ENCODE measurements at places on chromosomes 3 and 15.

DNA sequence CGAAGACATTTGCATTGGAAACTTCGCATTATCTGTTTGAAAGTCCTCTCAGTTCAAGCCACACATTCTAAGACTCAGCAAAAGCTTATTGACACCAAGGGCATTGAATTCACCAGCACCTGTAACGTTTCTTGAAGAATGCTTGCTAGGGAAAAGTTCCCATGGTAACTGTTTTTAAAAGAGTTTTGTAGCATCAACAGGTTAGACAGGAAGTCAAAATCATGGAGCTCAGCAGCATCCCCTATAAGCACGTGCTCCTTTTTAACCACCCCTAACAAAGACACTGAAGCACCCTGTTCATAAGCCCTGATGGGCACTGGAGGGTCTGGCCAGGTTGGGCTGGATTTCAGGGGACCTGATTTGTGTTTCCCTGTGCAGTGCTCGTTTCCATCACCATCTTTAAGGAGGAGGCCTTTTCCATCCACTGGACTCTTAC lies 229.7 kb upstream of the BHLHE40 start:
- no peak for DNase-seq

DNA sequence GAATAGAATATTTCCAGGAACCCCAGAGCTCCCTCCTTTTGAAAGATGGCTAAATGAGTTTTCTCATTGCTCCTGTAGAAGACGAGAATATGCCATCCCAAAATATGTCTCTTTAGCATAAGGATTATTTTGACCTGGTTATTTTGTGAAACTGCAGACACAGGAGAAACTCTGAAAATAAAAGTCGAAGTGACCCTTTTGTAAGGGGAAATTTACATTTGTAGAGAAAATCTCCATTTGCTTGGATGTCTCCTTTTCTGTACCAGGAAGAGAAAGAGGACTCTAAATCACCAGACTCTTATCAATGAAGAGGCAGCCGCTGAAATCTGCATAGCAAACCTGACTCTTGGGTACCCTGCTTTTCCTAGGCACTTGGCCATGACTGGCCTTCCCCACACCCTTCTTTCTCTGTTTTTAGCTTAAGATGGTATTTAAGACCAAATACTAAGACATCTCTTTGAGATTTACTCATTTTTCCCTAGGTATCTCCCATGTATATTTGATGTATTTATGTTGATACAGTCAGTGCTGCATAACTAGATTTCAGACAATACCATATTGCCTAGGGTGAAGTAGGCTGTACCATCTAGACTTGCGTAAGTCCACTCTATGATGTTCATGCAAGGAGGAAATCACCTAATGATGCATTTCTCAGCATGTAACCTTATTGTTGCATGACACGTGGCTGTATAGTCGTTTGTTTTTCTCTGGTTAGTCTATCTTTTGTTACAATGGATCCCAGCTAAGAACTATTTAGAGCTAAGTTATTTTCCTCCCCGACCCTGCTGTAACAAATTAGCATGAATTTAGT lies 98.2 kb upstream of the UBE3A start:
- no peak for DNase-seq

DNA sequence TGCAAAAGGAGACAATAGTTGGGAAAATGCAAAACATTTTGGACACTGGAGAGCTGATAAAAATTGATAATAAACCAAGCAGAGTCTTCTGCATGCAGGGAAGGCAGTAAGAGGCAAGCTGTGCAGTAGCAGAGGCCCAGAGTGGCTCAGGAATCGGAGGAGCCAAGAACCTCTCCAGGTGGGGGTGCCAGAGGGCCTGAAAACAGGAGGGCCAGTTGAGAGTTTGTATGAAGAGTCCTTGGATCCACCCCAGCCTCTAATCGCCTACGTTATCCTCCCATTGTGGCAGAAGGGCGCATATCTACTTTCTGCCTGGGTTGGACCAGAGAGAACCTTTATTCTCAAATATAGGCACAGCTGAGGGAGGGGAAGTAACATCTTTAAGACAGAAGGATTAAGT lies 48.9 kb upstream of the RBP1 start:
- no peak for DNase-seq

DNA sequence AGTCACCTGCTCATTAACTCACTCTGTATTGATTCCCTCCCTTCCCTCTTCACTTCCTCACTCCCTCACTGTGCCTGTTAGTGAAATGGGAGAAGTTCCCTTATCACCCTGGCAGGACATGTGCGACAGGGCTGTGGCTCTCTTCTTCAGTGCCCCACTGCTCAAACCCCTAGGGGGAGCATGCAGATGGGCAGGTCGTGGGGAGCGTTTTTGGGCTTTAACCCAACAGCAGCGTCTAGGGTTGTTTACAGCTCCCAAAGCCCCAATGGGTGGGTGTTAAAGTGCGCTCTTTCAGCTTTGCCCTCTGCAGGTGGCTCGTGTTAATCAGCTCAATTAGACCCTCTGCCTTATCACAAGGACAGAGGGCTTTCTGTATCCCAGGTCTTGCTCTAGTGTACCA lies 447.8 kb upstream of the PROK2 start:
- no peak for DNase-seq

GRCh38 chr3:193831495-193832455 lies 238.8 kb downstream of the OPA1 start:
- no peak for DNase-seq

DNA sequence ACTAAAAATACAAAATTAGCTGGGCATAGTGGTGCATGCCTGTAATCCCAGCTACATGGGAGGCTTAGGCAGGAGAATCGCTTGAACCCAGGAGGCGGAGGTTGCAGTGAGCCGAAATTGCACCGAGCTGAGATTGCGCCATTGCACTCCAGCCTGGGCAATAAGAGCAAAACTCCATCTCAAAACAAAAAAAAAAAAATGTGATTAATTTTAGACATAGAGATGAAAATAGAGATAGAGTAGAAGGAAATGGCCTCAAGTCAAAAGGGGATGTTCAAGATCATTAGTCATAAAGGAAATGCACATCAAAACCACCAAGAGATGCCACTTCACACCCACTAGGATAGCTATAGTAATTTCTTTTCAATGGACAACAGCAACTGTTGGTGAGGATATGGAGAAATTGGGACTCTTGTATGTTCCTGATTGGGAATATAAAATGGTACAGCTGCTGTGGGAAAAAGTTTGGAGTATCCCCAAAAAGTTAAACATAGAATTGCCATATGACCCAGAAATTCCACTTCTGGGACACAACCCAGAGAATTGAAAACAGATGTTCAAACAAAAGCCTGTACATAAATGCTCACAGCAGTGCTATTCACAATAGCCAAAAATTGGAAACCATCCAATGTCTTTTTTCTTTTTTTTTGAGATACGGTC lies 55.4 kb downstream of the ABHD2 start:
- DNase-seq, result no peak

- no peak for DNase-seq
These were observed 101.0 kb downstream of the OSBPL10 start for GRCh38 chr3:31880020-31880419.

DNA sequence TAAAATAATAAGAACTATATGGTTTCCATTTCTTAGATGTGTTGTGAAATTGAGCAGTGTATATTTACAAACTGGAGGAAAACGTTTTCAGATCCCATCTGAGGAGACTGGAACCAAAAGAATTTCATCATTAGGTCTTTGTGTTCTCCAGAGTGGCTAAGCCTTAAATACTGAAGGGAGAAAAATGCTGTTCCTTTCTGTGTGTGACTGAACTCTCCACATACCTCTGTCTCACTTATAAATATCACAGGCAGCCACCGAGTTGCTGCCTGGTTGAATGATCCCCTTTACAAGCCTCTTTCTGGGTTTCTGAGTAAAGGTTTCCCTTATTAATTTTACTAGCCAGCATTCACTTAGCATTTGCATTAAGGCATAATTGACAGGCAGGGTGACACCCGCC lies 913.9 kb upstream of the NR2F2 start:
- no peak for DNase-seq

GRCh38 chr15:94322141-94322540 lies 90.8 kb downstream of the MCTP2 start:
- DNase-seq, result no peak

- no peak for DNase-seq
These were observed 21.0 kb upstream of the HACD2 start for GRCh38 chr3:123605789-123606234.

- DNase-seq, result no peak
These were observed 41.4 kb upstream of the VEPH1 start for GRCh38 chr3:157544501-157545130.

GRCh38 chr3:129665024-129665768 lies 58.7 kb upstream of the PLXND1 start:
- DNase-seq, result no peak

- DNase-seq, result no peak
These were observed 445 bp downstream of the LMOD3 start for GRCh38 chr3:69121950-69122349.

GRCh38 chr3:16761571-16761970 lies 123.2 kb upstream of the PLCL2 start:
- DNase-seq, result no peak

GRCh38 chr3:87287011-87287410 lies 10.6 kb upstream of the POU1F1 start:
- no peak for DNase-seq

DNA sequence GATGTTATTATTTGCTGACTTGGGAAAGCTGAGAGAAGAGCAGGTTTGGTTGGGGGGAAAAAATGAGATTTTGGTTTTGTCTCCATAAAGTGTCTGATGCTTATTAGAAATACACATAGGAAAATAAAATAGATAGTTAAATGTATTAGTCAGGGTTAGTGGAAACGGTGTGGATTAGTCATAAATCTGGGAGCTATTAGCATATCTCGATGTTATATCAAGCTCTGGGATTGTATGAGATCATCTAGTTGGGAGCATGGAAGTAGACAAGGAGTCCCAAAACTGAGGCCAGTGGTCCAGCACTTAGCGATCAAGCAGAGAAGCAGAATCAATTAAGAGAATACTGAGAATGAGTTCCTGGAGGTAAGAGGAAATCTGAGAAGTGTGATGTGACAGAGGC lies 845.5 kb downstream of the ROBO2 start:
- DNase-seq, result no peak

DNA sequence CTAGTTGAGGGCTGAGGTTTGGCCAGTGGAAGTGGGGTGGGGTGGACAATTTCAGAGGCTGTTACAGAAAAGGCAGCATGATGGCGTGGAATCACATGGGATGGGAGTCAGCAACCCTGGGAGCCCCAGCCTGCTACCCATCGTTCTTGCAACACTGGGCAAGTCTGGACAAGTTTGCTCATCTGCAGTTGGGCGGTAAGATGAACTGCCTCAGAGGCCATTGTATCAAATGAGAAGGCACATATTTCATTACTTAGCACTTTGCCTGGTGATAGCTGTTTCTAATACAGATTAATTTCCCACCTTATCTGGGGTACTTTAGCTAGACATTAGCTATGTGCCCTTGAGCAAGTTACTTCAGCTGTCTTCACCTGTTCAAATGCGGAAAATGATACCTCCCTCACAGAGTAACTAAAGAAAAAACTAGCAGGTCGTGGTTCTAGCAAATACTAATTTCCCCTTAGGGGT lies 248.9 kb downstream of the THSD4 start:
- no peak for DNase-seq

DNA sequence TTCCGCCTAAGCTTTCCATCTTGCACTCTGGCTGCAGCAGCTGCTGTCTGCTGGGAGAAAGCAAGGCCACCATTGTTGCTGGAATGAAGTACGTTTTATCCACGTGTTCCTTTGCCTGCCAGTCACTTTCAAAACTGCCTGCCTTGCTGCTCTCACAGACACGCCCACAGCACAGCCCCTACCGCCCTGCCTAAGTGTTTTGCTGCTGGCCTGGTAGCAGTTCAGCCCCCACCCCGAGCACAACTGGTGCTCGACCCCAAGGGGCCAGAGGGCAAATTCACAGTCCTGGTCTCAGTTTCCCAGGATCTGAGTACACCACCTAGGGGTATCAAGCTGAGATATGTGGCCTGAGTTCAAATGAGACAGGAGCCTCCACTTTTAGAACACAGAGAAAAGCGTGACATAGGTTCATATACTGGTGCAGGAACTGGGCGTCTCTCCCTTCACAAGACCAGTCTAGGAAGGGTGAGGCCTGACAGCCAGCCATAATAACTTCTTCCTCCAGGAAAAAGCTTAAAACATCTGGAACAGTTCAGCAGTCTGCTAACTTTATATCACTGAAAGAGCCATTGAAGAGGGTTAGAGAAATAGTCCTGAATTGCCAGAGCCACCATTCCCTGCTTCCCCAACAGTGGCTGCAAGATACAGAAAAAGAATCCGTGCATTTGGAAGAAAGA lies 1012.3 kb downstream of the ZPLD1 start:
- no peak for DNase-seq

DNA sequence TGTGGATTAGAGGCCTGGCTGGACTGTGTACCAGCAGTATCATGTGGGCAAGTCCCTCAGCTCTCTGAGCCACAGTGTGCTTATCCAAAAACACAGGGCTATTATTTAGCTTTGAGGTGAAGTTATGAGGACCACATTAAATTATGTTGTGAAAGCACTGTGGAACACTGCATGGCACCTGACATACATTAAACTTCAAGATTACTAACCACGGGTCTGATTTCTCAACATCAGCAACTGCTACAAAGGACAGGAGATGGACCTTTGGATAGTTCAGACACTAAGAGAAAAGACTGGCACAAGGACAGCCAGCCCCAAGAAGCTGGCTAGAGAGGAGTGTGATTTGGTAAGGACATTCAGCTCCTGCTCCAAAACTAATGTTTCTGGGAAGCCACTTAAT lies 21.3 kb downstream of the CLK3 start:
- DNase-seq, result no peak

- DNase-seq, result no peak
These were observed 271.1 kb upstream of the GPR149 start for GRCh38 chr3:154701055-154701454.

DNA sequence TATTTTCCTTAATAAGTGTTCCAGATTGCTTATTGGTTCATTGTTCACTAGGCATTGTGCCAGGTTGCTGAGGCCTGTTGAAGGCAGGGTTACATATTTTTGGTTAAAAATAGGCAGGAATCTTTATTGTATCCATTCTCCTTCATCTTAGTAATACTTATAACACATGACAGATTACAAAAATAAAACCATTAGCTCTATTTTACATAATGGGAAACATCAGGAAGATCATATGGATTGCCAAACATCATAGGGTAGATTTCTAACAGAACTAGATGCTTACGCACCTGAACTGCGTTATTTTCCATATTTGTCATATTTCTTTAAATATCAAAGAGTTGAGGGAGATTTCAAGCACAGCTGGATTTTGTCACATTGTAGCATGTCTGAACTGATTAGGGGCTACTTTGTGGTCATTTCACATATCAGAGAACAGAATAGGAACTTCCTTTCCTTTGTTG lies 462.9 kb upstream of the SGO1 start:
- no peak for DNase-seq

DNA sequence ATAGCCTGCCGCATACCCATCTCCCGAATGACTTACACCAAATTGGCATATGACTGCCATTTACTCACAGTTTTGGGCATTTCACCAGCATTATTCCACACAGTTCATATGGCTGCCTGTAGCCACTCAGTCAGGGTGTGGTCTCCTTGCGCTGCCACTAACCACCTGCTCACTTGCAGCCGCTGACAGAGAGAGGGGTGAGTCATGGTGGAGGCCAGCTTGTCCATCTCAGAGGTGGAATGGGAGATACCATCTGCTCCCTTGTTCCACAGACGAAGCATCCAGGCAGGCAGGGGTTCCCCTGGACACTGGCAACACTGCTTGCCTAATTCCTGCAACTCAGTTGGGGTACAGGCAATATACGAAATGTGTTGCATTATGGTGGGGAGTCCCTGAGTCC lies 15.6 kb downstream of the CCRL2 start:
- DNase-seq, result no peak

- DNase-seq, result no peak
These were observed 534.2 kb downstream of the NSUN3 start for GRCh38 chr3:94596887-94597566.

- no peak for DNase-seq
These were observed 25.8 kb upstream of the NEDD4 start for GRCh38 chr15:56019060-56019793.

Measured in activated CD4-positive, alpha-beta T cell treated with anti-CD3 and anti-CD28 coated beads, Interleukin-2, amount 50 U/mL, for 48 hours (primary cell).